ENCODE measurements at places on chromosomes 7 and 10.
A peak's percentile ranks its signal among the peaks of the same experiment; 100 is the strongest.

DNA sequence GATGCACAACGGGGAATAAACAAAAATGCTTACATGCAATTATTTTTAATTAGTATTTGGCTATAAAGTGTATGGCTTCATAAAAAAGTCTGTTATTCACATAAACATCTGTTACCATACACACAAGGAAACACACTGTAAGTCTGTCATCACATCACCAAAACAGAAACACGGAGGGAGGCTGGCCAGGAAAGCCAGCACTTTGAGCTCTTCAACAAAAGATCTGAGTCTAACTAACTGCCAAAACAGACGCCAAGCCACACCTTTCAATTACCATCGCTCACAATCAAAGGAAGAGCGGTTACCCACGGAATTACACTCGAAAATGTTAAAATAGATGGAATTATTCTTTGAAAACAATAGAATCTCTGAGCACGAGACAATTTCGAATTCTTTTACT is 49.2 kb upstream of the MGMT start:
- peak; percentile 68 for DNase-seq

DNA sequence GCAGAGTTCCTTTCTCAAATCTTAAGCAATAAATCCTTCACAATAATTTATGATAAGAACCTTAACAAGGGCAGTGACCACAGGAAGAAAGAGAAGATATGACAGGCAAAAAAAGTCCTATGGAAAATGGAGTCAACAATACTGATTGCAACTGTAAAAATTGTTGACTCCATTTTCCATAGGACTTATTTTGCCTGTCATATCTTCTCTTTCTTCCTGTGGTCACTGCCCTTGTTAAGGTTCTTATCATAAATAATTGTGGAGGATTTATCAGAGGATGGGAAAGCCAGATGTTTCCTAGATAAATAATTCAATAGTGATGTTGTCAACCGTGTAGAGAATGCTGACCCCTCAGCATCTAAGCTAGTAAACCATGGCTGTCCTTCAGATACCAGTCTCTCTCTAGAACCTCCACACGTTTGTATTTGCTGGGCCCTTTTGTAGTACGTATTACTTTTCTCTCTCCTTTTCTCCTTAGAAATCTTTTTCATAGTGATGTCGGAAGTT is 172.6 kb upstream of the BET1 start:
- no peak for DNase-seq

DNA sequence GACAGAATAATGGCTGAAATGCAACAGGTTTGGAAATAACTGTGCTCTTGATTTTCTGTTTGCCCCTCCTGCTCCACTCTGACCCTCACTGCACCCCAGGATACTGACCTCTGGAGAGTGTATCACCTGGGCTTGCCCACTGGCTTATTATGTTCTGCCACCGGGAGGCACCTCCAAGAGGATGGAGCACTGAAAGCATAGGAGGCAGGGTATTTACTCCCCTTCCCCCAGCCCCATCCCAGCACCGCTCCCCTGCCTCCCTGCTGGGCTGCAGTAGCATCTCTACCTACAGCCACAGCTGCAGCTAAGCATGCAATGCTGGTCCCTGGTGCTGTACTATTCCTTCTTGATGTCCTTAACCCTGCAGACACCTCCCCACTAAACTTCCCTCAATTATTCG is 26.4 kb downstream of the RAB11FIP2 start:
- DNase-seq = no peak

DNA sequence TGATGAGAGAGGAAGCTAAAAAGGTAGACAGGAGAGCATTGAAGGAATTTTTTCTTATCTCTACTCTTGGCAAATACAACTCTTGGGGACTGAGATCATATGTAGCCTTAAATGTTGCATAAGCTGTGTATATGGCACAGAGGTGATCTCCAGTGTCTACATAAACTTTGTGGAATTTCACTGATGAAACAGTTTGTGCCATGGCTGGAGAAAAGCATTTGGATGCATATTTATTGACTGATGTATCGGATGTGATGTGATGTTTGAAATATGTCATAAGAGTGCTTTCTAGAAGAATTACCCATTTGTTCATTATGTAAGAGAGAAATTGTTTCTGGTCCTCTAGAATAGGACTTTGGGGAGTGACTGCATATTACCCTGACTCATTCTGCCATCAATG is 244.9 kb upstream of the LRRTM3 start:
- DNase-seq = no peak

- DNase-seq = no peak
These were observed 25.0 kb downstream of the RGS10 start for GRCh38 chr10:119517235-119518141.

DNA sequence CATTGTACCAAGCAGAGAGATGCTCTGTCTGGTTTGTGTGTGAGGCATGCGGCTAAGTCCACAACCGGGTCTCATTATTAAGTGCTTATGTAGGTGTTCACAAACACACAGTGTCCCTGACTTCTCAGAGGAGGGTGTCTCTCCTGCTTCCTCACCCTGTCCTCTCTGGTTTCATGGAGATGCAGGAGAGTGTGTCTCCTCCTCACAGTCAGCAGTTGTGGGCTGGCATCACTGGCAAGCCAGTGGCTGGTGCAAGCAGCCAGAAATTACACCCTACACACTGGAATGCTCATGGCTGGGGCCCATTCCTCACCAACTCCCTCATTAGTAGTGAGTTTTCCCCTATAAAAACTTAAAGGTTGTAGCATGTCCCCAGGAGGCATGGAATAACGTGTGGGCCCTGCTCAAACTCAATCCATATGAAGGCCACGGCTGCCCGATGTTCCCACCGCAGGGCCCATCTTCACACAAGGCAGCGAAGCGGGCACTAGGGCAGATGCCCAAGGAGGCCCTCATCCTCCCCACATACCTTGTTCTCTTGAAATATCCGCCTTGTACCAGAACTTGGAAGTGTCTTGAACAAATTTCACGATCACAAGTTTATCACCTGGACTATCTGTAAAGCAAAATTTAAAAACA is 280.1 kb downstream of the TNS3 start:
- DNase-seq = no peak

GRCh38 chr10:79322616-79323543 is 24.4 kb upstream of the PPIF start:
- DNase-seq = no peak

DNA sequence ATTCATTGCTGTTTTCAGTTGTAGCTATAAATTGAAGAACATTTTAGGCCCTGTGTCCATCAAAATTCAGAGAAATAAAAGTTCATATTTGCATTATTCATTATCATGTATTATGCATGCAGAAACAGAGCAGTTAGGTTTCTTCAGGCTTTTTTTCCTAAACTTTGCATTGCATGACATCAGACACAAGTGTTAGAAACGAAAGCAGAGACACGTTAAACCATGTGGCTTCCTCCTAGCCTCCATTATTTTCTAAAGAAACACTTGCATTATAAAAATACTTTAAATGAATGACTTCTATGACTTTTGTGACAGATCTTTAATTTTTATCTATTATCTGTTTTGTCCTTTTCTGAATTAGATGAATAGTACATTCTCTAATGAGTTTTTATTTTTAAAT is 8.8 kb upstream of the EBLN1 start:
- DNase-seq = no peak

DNA sequence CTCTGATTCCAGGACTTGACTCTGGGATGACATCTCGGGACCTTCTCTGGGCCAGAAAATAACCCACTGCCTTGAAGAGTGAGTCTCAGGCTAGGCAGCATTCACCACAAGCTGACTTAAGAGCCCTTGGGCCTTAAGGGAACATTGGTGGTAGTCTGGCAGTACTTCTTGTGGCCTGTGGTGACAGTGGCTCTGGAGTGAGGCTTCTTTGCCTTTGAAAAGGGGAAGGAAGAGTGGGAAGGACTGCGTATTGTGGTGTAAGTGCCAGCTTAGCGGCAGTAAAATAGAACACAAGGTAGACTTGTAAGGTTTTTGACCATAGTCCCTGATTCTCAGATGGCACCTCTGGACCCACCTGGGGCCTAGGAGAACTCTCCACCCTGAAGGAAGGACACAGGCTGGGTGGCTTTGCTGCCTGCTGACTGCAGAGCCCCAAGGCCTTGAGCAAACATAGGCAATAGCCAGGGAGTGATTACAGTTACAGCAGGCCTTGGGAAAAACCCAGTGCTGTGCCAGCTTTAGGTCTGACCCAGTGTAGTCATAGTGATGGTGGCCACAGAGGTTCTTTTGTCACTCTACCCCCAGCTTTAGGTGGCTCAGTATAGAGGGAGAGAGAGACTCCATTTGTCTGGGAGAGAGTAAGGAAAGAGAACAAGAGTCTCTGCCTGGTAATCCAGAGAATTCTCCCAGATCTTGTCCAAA is 483.9 kb downstream of the SH2D4B start:
- no peak for DNase-seq

- no peak for DNase-seq
These were observed 22.1 kb downstream of the ACSL5 start for GRCh38 chr10:112395809-112396530.

DNA sequence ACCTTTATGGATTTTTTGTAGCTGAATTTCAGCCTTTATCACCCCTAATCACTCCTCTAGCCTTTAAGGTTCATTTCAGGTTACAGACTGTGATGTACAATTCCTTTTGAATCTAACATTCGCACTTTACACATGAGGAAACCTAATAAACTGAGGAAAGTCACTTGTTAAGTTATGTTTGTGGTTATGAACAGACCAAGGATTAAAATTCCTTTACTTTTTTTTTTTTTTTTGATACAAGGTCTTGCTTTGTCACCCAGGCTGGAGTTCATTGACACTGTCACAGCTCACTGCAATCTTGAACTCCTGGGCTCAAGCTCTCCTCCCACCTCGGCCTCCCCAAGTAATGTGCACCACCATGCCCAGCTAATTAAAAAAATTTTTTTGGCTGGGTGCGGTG is 3.6 kb downstream of the MCU start:
- no peak for DNase-seq

DNA sequence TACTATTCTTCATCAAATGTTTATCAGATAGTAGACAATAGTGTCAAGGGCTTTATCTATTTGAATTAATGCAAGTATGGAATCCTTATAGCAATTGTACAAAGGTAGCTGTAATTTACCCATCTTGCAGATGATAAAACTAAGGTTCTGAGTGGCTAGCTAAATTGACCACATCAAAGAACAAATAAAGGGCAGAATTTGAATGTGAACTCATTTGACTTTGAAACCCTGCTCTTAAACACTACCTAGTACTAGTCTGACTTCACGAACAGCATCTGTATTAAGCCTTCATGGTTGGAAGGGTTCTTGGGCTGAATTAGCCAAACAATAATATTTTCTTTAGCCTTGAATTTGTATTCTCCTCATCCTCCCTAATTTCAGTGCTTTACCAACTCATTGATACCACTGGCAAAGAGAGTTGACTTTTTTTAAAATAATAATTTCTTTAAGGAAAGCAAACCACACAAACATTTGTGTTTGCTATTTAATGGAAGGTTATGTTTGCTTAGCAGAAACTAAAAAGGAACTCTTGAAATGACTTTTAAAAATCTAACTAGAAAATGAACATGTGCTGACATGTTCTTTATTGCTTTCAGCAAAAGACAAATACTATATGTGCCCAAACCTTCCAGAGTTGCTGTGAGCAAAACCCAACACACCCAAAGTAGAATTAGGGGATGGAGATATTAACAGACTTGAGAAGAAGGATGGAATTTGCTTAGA is 322.6 kb downstream of the RNLS start:
- no peak for DNase-seq

DNA sequence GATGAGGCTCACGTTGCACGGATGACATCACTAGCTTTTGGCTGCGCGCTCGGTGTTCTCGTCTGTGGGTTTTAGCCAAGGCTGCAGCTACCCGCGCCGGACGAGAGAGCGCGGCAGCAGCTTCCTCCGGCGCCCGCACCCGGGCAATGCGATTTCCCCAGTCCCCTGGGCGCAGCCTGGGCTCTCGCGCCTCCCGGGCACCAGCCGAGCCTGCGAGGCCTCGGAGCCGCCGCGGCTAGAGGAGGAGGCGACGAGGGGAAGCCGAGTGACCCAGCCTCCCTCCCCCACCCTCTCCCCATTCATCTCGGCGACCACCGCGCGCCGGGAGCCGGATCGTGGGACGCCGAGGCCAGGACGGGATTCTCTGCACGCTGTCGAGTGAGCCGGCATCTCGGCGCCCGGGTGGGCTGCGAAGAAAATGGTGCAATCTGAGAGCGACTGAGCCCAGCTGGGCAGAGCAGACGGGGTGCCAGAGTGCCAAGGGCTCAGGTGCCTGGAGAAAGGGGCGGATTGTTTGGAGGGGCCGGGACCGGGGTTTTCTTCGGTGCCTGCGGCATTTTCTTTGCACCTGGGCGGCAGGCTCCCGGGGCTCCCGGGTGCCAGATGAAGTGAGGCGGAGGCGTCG is 1.2 kb upstream of the TMEM178B start:
- DNase-seq = peak; percentile 86

DNA sequence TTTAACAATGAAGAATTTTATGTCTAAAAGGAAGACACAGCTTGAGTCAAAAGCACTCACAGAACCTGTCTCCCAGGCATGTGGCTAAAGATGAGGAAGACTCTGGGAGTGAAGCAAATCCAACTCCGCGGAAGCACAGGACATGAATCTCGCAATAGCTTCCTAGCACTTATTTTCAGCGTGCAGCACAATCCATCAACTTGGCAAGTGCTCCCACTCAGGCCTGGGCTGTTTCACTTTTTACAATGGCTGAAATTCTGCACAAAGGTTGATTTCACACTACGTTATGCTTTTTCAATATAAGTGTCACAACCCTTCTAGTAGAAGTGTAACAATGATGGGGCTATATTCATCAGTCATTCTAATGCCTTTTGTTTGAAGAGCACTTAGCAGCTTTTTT is 180.2 kb downstream of the XPNPEP1 start:
- no peak for DNase-seq

GRCh38 chr10:121338206-121338980 is 259.9 kb downstream of the FGFR2 start:
- no peak for DNase-seq

DNA sequence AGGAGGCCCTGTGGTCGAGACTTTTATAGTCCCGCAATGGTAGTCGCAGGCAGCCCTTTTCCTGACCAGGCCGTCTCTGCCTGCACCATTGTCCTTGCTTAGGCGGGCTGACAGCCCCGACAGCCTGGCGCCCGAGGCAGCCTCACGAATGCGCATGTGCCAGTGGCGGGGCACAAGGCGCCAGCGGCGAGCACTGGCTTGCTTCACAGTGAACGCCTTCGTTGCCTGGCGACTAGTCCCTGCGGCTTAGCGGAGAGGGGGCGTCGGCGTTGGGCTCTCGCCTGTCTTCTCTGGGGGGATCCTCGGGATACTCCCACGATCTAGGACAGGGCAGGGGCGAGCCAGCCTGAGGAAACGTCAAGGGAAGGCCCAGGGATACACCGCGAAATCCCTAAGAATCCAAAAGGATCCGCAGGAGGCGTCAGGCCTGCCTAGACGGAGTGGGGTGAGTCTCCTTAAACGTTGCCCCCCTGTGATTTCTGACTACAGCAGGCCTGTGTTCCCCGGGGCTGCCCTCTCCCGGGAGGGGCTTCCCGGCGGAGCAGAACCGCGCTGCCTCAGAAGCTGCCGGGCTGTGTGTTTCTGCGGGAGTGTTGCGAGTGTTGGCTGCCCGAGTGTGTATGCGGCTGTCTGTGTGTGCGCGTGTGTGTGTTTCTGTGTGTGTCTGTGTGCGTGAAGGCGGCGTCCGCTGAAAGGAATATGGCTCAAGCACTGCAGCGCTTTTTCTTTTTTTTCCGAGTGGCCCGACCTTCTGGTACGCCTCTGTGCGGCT is 20.5 kb upstream of the ZNF273 start:
- DNase-seq = no peak

- DNase-seq = no peak
These were observed 36.9 kb upstream of the NPFFR1 start for GRCh38 chr10:70320751-70321150.
